Activated T-helper 2 cell treated with anti-CD3 and anti-CD28 coated beads, Interferon-gamma antibody, Interleukin-2, Interleukin-4, amounts not matched to agents 10 μg/mL and 5 μg/mL and 100 μg/mL, durations not matched to agents 14 hours and 24 hours and 36 hours (primary cell): ENCODE measurements at places on chromosomes 7 and 10.

GRCh38 chr7:120805636-120806388 is 52.1 kb downstream of the TSPAN12 start:
- H3K4me1 ChIP-seq = no peaks in the 10 kb centered on the region
- peak; percentile 18 for DNase-seq
- no peaks in the 10 kb centered on the region for H3K36me3 ChIP-seq
- H3K27me3 ChIP-seq = peaks cover 3% of the 10 kb centered on the region
- no peak overlapping the region for H3K4me3 ChIP-seq

DNA sequence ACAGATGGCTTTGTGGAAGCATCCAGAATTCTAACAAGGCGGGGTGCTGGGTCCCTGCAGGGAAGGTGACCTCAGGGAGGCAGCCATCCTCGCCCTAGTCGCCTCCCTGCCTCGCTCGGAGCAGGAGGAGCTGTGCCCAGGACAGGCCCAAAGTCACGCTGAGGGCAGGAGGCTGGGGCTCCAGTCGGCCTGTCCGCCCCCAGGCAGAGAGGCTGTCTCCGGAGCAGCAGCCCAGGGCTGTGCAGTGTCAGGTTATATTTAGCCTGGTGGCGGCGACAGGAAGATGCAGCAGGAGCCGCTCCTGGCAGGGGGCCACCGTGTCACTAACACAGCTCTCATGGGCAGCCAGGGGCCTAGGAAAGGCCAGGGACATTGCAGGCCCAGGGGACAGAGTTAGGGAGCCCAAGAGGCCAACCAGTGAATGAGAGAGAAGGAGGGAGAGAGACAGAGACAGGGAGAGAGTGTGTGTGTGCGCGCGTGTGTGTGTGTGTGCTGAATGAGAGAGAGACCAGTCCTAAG is 13.5 kb downstream of the KCNH2 start:
- peaks cover 28% of the 10 kb centered on the region for H3K27me3 ChIP-seq
- no peaks in the 10 kb centered on the region for H3K36me3 ChIP-seq
- H3K27ac ChIP-seq = no peak overlapping the region
- no peak overlapping the region for H3K4me3 ChIP-seq
- H3K4me1 ChIP-seq = peaks cover 2% of the 10 kb centered on the region

DNA sequence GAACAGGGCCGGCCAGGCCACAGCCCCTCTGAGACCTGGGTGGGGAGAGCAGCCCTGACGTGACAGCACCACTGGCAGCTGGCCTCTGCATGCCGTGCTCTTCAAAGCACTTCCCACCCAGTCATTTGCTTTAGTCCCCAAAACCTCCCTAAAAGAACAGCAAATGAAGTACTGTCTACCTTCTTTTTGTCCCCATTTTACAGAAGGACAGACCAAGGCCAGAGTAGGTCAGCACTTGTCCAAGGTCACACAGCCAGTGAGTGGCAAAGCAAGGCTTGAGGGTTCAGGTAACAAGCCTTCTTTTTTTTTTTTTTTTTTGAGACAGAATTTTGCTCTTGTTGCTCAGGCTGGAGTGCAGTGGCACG is 15.1 kb downstream of the ATP6V1F start:
- no peak overlapping the region for H3K27ac ChIP-seq
- no peak overlapping the region for H3K4me3 ChIP-seq
- no peaks in the 10 kb centered on the region for H3K36me3 ChIP-seq
- H3K4me1 ChIP-seq = no peaks in the 10 kb centered on the region

DNA sequence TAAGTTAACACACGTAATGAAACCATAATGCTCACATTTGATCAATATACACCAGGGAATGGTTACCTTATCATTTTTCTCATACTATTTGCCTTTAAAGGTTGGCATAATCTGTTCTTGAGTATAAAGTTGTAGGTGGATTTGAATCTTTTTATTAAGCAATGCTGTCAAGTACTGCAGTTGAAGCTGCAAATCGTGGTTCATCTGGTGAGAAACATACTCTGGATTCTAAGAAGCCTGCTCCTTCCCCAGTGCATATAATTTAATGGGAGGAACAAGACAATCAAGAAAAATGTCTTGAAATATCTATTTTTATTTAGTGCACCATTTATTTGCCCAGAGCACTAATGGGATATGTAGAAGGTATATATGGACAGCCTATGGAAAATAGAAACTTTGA is 68.7 kb upstream of the DLX6 start:
- no peaks in the 10 kb centered on the region for H3K4me1 ChIP-seq
- H3K27ac ChIP-seq = no peak overlapping the region
- no peaks in the 10 kb centered on the region for H3K36me3 ChIP-seq

GRCh38 chr7:93944673-93945072 is 23.1 kb downstream of the GNG11 start:
- no peaks in the 10 kb centered on the region for H3K4me1 ChIP-seq
- DNase-seq = no peak
- no peak overlapping the region for H3K27ac ChIP-seq
- no peak overlapping the region for H3K4me3 ChIP-seq
- peaks cover 10% of the 10 kb centered on the region for H3K27me3 ChIP-seq

GRCh38 chr10:128064108-128064969 is 61.9 kb downstream of the MKI67 start:
- H3K27me3 ChIP-seq = no peaks in the 10 kb centered on the region
- H3K27ac ChIP-seq = peak overlapping the region; percentile 93
- peaks cover 60% of the 10 kb centered on the region for H3K4me1 ChIP-seq
- peak overlapping the region; percentile 68 for H3K4me3 ChIP-seq

- no peaks in the 10 kb centered on the region for H3K4me1 ChIP-seq
- H3K27me3 ChIP-seq = no peaks in the 10 kb centered on the region
- no peak overlapping the region for H3K27ac ChIP-seq
- no peak overlapping the region for H3K4me3 ChIP-seq
- H3K36me3 ChIP-seq = no peaks in the 10 kb centered on the region
Measured at GRCh38 chr10:51272555-51272954, 198.3 kb downstream of the PRKG1 start.

GRCh38 chr10:59240582-59241183 is 64.2 kb downstream of the PHYHIPL start:
- no peaks in the 10 kb centered on the region for H3K36me3 ChIP-seq
- H3K27me3 ChIP-seq = no peaks in the 10 kb centered on the region
- H3K4me3 ChIP-seq = no peak overlapping the region
- DNase-seq = no peak

GRCh38 chr7:64876792-64877713 is 26.0 kb upstream of the ZNF273 start:
- peaks cover 4% of the 10 kb centered on the region for H3K4me1 ChIP-seq
- no peaks in the 10 kb centered on the region for H3K36me3 ChIP-seq
- H3K4me3 ChIP-seq = peak overlapping the region; percentile 55
- H3K27me3 ChIP-seq = no peaks in the 10 kb centered on the region
- peak; percentile 38 for DNase-seq

GRCh38 chr10:63761243-63761642 is 240.0 kb downstream of the REEP3 start:
- no peak for DNase-seq
- no peaks in the 10 kb centered on the region for H3K4me1 ChIP-seq
- no peak overlapping the region for H3K4me3 ChIP-seq
- H3K36me3 ChIP-seq = no peaks in the 10 kb centered on the region
- H3K27me3 ChIP-seq = peaks cover 27% of the 10 kb centered on the region
- H3K27ac ChIP-seq = no peak overlapping the region

DNA sequence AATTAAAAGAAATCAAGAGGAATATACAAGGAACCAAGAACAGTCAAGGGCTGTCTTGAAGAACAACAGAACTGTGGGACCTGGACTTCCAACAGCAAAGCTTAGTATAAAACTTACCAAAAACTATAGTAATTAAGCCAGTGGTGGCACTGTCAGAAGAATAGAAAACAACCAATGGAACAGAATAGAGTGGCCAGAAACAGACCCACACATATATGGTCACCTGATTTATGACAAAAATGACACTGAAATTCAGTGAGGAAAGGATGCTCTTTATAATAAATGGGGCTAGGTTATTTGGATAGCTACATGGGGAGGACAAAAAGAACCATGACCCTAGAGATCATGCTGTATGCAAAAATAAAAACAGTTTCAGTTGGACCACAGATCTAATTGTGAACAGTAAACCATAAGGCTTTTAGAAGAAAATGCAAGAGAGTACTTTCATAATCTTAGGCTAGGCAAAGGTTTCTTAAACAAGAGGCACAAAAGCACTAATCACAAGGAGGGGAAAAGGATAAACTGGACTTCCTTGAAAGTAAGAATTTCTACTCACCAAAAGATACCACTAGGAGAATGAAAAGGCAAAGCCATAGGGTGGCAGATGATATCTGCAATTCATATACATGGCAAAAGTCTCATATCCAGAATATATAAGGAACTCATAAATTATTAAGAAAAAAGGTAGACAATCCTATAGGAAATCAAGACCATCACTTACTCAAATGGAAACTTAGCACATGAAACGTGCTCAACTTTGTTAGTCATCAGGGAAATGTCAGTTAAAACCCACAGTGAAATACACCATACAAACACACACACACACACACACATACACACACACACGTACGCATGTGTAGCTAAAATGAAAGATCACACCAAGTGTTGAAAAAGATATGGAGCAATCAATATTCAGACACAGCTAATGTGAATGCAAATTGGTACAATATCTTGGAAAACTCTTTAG is 20.8 kb downstream of the HYCC1 start:
- peak overlapping the region; percentile 84 for H3K27ac ChIP-seq
- peaks cover 52% of the 10 kb centered on the region for H3K36me3 ChIP-seq
- H3K4me1 ChIP-seq = peaks cover 63% of the 10 kb centered on the region

- no peak overlapping the region for H3K27ac ChIP-seq
- no peak overlapping the region for H3K4me3 ChIP-seq
- H3K4me1 ChIP-seq = peaks cover 6% of the 10 kb centered on the region
- DNase-seq = no peak
- H3K27me3 ChIP-seq = peaks cover 77% of the 10 kb centered on the region
Measured at GRCh38 chr7:43112941-43113621, 634 bp downstream of the HECW1 start.

- no peak overlapping the region for H3K4me3 ChIP-seq
- H3K27ac ChIP-seq = no peak overlapping the region
- no peaks in the 10 kb centered on the region for H3K36me3 ChIP-seq
- DNase-seq = peak; percentile 23
- H3K27me3 ChIP-seq = peaks cover 2% of the 10 kb centered on the region
- H3K4me1 ChIP-seq = peaks cover 28% of the 10 kb centered on the region
Measured at GRCh38 chr10:71694567-71694968, 25.0 kb downstream of the C10orf105 start.

- H3K36me3 ChIP-seq = peaks cover 35% of the 10 kb centered on the region
- H3K4me1 ChIP-seq = peaks cover 50% of the 10 kb centered on the region
- no peak overlapping the region for H3K4me3 ChIP-seq
- DNase-seq = no peak
Measured at GRCh38 chr7:30329716-30330115, 45.3 kb downstream of the ZNRF2 start.

DNA sequence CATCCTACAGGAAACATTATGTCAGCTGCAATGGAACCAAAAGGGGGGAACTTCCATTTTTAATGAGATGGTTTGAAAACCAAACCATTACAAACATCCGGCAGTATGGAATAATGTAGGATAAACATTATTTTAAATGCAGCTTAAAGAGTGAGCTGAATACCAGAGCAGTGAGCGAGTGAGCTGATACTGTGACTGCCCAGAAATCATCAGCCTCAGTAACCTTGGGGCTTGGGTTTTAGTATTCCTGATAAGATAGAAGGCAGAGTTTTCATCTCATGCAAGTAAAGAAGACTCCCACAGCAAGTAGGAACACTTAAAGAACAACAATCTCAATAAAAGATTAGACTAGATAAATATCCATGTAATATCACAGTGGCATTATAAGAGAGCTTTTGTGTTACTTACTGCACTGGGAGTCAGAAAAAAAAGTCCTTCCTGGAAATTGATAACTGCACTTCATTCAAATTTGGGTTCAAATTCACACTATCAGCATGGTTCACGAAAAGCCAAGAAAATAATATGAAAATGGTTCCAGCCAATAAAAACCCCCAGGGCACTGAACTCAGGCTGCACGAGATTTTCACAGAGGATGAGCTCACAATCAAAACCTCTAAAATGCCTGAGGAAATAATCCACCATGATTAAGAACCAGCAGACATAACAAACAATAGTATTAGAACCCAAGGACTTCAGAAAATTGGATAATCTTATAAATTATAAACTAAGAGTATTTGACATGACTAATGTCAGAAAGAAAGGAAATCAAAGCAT is 115.7 kb downstream of the MTPAP start:
- no peak overlapping the region for H3K4me3 ChIP-seq
- H3K27me3 ChIP-seq = peaks cover 2% of the 10 kb centered on the region
- no peak for DNase-seq
- H3K4me1 ChIP-seq = peaks cover 43% of the 10 kb centered on the region

DNA sequence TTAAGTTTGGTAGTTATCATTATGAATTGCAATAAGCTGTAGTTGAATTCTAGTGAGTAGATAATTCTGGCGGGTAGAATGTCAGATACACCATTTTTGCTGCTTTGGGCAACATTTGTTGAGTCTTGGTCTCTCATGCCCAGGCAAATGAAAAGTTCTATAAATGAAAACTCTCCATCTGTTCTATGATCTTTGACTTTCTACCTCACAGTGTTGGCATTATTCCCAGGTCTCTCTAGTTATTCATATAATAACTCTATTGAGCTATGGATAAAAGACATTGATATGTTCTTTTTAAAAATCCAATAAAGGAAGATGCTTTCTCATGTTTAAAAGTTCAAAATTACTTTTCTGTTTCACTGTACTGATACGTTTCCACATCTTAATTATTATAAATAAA is 415.3 kb upstream of the SEMA3D start:
- H3K27ac ChIP-seq = no peak overlapping the region
- no peaks in the 10 kb centered on the region for H3K4me1 ChIP-seq
- no peak overlapping the region for H3K4me3 ChIP-seq
- DNase-seq = no peak

GRCh38 chr7:126776498-126776897 is 476.2 kb downstream of the GRM8 start:
- H3K36me3 ChIP-seq = no peaks in the 10 kb centered on the region
- H3K4me1 ChIP-seq = no peaks in the 10 kb centered on the region
- no peaks in the 10 kb centered on the region for H3K27me3 ChIP-seq
- H3K4me3 ChIP-seq = no peak overlapping the region
- DNase-seq = no peak

DNA sequence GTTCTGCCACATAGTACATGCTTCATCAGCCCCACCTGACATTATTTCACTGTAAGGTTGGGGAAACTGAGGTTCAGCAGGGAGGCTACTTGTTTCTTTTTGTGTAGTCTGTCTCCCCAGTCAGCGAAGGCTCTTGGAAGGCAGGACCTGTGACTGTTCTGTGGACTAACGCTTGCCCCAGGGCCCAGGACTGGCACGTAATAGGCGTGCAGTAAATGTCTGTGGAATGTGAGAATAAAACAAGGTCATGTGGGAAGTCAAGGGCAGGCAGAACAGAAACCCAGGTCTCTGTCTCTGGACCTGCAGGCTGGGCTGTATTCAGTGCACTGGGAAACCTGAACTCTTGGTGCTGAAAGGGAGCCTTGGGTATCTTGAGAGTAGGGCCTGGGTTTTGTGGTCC is 168.7 kb downstream of the RPS24 start:
- H3K4me1 ChIP-seq = peaks cover 8% of the 10 kb centered on the region
- no peak for DNase-seq
- no peaks in the 10 kb centered on the region for H3K27me3 ChIP-seq
- no peak overlapping the region for H3K4me3 ChIP-seq
- no peak overlapping the region for H3K27ac ChIP-seq

DNA sequence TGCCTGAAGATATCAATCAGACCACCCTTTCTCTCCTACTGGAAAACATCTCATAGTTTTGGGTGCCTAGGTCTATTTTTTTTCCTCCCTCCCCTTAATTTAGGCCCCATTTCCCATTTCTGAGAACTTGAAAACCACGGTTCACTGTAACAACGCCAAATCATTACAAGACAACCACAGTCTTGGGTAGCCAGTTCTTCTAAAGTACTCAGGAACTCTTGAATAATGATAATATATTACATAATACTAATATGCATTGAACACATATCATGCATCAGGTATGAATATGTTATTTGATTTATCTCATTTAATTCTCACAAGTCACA is 185.1 kb upstream of the ADO start:
- no peaks in the 10 kb centered on the region for H3K27me3 ChIP-seq
- no peaks in the 10 kb centered on the region for H3K36me3 ChIP-seq
- peaks cover 60% of the 10 kb centered on the region for H3K4me1 ChIP-seq
- no peak overlapping the region for H3K27ac ChIP-seq
